ENCODE measurements at places on chromosomes 13 and 19.

DNA sequence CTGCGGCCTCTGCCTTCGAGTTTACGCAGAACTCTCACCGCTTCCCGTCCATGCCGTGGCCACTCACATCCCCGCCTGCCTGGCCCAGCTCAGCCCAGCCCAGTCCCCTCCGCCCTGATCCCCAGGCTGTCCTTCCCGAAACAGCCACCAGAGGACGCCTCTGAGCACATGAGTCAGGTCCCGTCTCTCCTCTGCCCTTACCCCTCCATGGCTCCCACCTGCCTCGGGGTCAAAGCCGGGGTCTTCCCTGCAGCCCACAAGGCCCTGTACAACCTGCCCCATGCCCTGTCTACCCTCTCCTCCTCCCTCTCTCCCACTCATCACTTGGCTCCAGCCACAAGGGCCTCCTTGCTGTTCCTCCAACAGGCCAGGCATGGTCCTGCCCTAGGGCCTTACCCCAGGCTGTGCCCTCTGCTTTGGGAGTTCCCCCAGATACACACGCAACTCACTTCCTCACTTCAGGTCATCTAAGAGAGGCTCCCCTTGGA is 8.1 kb upstream of the SEMA6B start:
- peak; percentile 76 for DNase-seq

- no peak for DNase-seq
Measured at GRCh38 chr19:51018745-51019543, 565 bp downstream of the KLK10 start.

DNA sequence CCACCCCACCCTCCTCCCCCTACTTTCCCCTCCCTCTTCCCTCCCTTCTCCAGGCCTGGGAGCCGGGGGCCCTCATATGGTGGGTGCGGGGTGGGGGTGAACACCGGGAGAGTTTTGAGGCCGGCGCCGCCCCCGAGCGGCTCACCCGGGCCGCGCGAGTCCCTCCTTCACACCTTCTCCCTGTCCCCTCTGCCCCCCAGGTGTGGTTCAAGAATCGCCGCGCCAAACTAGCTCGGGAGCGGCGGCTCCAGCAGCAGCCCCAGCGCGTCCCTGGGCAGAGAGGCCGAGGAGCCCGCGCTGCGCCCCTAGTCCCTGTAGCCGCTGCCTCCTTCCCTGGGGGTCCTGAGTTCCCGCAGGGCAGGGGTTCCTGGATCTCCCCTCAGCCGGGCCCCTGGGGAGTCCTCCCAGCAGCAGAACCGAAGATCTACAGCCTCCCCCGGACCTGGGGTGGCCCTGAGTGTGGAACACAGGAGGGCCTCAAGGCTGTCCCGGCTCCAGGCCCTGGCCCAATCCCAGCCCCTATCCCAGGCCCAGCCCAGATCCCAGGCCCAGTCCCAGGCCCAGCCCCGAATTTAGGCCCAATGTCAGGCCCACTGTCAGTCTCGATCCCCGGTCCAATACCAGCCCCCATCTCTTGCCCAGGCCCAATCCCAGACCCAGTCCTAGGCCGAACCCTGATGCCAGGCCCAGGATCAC is 1.7 kb downstream of the TPRX2 start:
- no peak for DNase-seq

- DNase-seq, result no peak
Measured at GRCh38 chr13:75353781-75354193, 128.2 kb downstream of the TBC1D4 start.

- no peak for DNase-seq
Measured at GRCh38 chr13:68439817-68440216, 1209.7 kb upstream of the PCDH9 start.

GRCh38 chr13:23321535-23322241 is 111.8 kb downstream of the SACS start:
- DNase-seq, result no peak

GRCh38 chr19:51157265-51157664 is 15.2 kb downstream of the SIGLEC7 start:
- no peak for DNase-seq

DNA sequence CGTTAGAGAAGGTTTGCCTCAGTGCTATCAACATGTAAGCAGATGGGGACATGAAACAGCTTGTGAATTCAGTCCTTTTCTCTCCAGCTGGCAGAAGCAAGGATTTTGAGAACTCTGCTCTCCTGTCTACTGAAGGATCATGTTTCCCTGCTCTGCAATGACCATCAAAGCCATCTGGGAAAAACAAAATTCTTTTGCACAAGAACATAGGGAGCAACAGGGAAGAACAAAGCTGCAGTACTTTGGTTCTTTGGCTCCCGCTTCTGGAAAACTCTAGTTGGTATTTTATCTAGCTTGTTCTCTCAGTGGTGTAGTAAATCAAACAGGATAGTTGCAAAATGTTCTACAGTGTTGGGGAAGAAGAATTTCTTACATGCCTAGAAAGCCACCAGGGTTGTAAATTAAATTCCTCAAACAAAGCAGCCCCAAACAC is 270.4 kb downstream of the ENOX1 start:
- DNase-seq, result no peak

- DNase-seq, result no peak
Measured at GRCh38 chr19:1852581-1853128, 4.4 kb upstream of the REXO1 start.

- DNase-seq, result peak; percentile 47
Measured at GRCh38 chr13:106561551-106562170, 6.3 kb downstream of the ARGLU1 start.

GRCh38 chr13:22717036-22717435 is 463.7 kb upstream of the SGCG start:
- no peak for DNase-seq

- DNase-seq, result no peak
Measured at GRCh38 chr19:18871543-18871942, 24.4 kb downstream of the CERS1 start.

DNA sequence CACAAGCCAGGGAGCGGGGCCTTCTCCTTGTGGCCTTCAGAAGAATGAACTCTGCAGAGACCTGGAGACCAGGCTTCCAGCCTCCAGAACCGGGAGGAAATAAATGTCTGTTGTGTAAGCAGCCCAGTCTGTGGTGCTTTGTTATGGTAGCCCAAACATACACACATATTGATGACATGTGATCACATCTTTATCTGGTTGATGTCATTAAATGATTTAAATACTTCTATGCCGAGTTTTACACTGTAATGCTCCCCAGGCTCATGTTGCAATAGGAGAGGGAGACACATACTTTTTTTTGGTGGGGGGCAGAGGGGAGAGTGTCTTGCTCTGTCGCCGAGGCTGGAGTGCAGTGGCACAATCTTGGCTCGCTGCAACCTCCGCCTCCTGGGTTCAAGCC is 188.0 kb upstream of the IRS2 start:
- DNase-seq, result no peak

GRCh38 chr19:12834976-12835757 is 788 bp upstream of the RTBDN start:
- DNase-seq, result peak; percentile 39

GRCh38 chr13:110677731-110678545 is 28.0 kb downstream of the CARS2 start:
- DNase-seq, result no peak

DNA sequence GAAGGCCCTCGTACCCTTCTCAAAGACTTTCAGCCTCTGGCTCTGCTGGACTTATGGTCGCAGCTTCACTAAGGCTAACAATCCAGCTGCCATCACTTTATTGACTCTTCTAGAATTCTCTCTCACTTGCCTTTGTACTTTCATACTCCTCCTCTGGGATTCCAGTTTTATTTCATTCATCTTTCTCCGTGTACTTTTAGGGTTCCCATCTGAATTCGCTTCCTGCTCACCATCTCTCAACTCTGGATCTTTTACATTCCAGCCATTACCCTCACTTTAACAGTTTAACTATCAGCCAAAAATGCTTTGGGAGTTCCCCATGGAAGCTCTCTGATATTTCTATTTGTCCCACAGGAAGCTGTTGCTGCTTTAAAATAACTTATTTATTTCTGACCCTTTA is 149.3 kb upstream of the KL start:
- DNase-seq, result no peak

GRCh38 chr13:112572366-112572765 is 15.6 kb downstream of the TUBGCP3 start:
- no peak for DNase-seq

GRCh38 chr13:42276683-42277082 is 4.7 kb downstream of the AKAP11 start:
- no peak for DNase-seq

DNA sequence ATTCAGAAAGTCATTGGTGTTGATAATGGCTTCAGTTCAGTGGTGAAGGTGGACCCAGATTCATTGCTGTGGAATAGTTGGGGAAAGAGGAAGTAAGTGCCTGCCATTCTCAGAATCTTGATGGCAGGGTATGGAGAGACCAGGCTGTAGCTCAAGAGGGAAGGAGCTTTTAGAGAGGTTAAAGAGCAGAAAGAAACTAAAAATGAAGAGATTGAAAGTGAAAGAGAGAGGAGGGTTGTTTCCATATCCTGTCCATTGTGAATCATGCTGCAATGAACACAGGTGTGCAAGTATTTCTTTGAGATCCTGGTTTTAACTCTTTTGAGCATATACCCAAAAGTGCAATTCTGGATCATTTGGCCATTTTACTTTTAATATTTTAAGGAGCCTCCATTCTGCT is 12.5 kb downstream of the GJB6 start:
- no peak for DNase-seq

DNA sequence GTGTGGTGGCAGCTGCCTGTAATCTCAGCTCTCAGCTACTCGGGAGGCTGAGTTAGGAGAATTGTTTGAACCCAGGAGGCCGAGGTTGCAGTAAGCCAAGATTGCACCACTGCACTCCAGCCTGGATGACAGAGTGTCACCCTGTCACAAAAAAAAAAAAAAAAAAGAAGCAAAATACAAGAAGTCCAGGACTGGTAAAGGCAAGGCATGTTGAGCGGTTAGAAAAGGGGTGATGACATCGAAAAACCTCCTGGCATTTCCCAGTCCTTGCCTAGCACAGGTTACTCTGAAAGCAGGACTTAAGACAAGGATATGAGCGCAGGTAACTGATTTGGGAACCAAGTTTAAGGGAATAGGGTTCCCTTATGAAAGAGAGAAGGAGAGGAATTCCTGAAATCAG is 2.5 kb upstream of the LILRB4 start:
- no peak for DNase-seq

DNA sequence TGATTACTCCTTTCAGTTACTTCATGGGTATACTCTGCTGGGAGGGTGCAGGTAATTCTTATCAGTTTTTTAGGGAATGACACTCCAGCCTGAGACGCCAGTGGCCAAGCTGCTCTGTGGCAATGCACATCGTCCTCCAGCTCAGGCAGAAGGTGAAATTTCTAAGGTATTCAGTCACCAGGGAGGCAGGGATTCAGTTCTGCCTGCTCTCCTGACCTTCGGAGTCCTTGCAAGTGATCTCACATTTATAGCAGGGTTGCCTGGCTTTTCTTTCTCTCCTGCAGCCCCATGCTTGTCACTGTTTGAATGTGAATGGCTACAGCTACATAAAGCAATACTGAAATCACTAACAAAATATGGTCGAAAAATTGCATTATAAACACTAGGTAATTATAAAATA is 1447.5 kb downstream of the EFNB2 start:
- DNase-seq, result no peak

- DNase-seq, result no peak
Measured at GRCh38 chr13:80083853-80084676, 256.9 kb downstream of the SPRY2 start.

DNA sequence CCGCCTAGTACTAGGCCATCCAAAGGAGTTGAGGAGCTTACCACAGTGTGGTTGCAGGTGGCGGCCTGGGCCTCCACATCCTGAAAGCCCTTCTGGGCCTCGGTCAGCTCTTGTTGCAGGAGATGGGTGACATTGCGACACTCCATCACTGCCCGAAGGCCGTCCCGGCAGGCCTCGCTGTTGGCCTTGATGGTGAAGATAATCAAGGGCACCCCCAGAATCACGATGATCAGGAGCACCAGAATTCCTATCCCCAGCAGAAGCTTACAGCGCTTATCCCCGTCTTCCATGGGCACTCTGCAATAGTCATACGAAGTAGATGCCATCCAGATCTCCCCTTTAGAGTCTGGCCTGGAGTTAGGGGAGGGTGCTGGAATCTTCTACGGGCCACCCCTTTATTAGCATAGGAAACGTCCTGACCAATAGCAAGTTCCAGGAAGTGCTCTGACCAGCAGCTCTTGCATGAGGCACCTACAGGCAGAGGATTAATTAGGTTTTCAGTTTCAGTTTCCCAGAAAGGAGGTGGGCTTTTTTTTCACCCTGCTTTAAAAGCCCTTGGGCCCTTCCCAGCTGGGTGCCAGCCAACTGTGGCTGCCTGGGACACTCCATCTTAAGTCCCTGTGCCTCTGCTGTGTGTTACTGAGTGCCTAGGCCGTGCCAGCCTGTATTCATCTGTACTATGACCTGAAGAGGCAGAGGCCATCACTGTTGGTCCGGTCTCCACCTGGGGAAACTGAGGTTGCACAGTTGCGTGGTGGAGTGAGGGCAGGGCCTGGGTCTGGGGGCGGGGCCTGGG is at the start of gene BST2:
Gene BST2 (minus strand): TSS at position 381 of the 796 bp plus-strand sequence. CDS start 55 bp downstream, at position 326.
- DNase-seq, result peak; percentile 55

DNA sequence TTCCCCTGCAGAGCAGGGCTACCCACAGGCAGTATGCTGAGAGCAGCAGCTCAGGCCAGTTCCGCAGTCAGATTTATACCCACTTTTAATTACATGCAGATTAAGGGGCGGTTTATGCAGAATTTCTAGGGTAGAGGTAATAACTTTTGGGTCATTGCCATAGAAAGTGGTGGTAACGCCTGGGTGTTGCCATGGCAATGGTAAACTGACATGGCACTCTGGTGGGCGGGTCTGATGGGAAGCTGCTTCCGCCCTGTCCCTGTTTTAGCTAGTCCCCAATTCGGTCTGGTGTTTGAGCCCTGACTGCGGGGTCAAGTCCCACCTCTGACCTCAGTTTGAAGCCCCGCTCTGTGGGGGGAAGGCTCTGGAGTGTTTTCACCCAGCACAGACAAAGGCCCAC is 141.1 kb upstream of the VSTM2B start:
- DNase-seq, result no peak

- DNase-seq, result no peak
Measured at GRCh38 chr19:48603449-48603848, 3.1 kb upstream of the SPACA4 start.

GRCh38 chr19:58007285-58007684 is 4.7 kb upstream of the ZNF606 start:
- DNase-seq, result no peak

- DNase-seq, result no peak
Measured at GRCh38 chr13:46179969-46180763, 1.8 kb downstream of the LCP1 start.

DNA sequence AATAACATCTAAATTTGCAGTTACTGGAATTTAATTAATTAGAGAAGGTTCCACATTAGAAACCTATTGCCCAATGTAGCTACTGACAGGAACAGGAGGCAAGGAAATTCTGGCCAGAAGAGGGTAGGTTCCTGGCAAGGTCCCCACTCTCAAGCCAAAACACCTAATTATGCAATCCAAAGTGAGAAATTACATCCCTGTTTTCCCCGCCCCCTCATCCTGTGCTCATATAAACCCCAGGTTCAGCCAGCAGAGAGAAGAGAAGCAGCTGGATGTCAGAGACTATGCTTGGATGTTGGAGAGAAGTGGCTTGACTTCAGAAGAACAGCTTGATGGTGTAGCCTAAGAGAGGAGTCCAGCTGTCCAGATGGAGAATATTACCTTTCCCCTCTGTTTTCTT is 951.3 kb upstream of the PRR20A start:
- no peak for DNase-seq
